ENCODE measurements at places on chromosomes 1 and 21.
A peak's percentile ranks its signal among the peaks of the same experiment; 100 is the strongest.

GRCh38 chr1:109292364-109292763, 9.4 kb upstream of the PSRC1 start:
- no peak for DNase-seq

- no peak for DNase-seq
Observed at GRCh38 chr1:171884475-171884874, 43.2 kb downstream of the DNM3 start.

GRCh38 chr1:167263819-167264464, 43.3 kb downstream of the POU2F1 start:
- DNase-seq = no peak

- DNase-seq = peak; percentile 29
Observed at GRCh38 chr1:174258148-174258550, 98.8 kb downstream of the RABGAP1L start.

GRCh38 chr1:204909109-204909508, 38.4 kb downstream of the NFASC start:
- DNase-seq = no peak

- no peak for DNase-seq
Observed at GRCh38 chr1:156157506-156157905, 4.1 kb downstream of the SEMA4A start.

- DNase-seq = no peak
Observed at GRCh38 chr21:41783476-41784180, 16.8 kb upstream of the RIPK4 start.

GRCh38 chr1:235851939-235852338, 14.8 kb downstream of the LYST start:
- DNase-seq = no peak

- no peak for DNase-seq
Observed at GRCh38 chr1:41282679-41283317, 40.7 kb upstream of the SCMH1 start.

DNA sequence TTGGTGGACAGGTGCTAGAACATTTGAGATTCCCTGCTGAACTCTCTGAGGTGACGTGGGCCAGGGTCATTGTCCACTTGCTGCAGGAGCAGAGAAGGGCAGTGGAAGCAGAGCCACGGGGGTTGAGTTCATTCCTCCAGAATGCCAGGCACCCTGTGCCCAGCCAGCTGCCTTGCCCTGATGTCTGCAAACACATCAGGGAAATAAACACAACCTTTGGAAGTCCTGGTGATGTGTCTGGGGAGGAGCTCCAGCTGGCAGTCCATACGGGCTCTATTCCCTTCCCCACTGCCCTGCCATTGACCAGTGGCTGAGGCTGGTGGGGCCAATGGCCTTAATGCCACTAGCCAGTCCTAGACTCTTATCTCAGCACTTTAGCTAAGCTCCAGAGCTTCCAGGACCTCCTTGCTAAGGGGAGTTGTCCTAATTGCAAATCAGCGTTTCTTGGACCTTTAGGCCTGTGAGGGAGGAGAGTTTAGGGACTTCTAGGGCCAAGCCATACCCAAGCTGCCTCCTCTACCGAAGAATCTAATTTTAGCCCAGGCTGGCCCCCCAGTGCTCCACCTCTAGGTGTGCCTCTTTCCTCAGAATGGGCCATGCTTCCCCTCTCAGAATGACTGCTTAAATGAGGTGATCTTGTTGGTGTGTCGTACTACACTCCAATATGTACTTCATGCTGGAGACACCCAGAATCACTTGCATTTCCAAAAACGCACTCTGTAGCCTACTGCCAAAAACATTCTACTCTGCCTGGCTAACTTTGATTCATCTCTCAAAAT, 25.9 kb upstream of the MFSD2A start:
- DNase-seq = no peak

- no peak for DNase-seq
Observed at GRCh38 chr1:229434005-229434640, at the start of gene ACTA1. ACTA1 (minus strand) TSS chr1:229434094; CDS start chr1:229433115, 979 bp downstream.

Data from glomerular endothelial cell (primary cell).